Epithelial cell of proximal tubule (primary cell): ENCODE measurements at places on chromosomes 2 and 18. TPM values are rescaled to one million over a fixed set of nuclear protein-coding genes. Genes with fewer than 3 reads are reported as not detected.

AKAIN1 gene
- total RNA-seq, result not detected in 2 replicates

DNA sequence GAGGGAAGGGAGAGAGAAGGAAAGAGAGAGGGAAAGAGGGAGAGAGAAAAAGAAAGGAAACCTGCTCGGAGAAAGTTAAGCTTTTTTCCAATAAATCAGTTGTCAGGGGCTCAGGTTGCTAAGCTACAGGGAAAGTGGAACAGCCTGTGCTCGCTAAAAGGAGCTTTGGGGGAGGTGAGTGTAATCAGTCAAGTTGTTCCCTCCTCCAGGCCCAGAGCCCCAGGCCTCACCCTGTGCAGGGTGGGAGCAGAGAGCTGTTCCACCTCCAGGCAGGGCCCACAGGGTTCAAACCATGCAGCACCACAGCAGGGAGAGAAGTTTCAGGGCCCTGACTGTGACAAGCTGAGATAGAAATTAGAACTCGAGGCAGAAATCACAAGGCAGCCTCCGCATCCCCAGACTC lies 56.4 kb upstream of the PPP1CB start:
- no peak for DNase-seq

DNA sequence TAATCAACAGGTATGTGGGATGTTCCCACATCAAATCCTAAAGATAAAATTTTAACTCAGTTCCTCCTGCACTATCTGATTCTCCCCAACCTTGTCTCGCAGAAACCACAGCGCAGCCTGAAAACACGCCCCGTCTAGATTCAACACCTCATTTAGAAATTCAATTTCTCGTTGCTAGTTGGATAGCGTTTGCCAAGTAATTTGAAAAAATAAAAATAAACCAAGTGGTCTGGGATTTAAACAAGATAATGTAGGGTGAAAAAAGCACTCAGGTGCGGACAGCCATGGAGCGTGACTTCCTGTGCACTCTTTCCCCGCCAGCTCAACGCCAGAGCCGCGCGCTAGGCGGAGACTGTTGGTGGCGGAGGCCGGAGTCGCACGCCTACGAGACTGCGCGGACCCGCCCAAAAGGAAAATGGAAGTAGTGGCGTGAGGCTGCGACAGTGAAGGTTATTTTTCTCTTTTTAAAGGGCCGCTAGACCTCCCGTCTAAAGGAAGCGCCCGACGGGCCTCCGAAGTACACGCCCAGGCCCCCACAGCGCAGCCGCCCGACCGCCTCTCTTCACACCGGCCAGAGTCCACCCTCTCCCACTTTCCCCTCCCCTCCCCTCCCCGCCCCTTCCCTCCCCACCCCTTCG lies 615 bp upstream of the CCNT2 start:
- DNase-seq, result peak; percentile 50

KIAA2012 gene
- total RNA-seq, result not detected in 2 replicates

TEKT4 gene
- total RNA-seq, result not detected in 2 replicates

TEX44 gene
- not detected in 2 replicates for total RNA-seq

DNA sequence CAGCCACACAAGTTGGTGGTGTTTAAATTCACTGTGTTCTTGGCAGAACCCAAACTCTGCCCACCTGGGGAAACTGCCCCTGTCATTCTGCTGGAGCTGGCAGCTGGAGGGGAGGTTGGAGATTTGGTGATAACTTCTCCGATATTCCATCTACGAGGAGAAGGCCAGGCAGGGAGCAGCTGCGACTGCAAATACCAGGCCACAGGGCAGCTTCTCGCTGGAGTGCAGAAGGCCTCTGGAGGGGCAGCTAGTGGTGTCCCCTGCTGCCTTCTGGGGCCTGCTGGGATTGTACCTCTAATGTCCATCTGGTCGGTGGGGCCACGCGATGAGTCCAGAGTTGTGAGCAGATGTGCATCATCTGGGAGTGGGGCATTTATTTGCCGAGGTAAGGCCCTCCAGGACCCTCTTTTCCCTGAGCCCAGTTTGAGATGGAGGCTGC lies 98.9 kb downstream of the ACKR3 start:
- DNase-seq, result no peak
